ENCODE measurements at places on chromosomes 16 and 17. TPM values are rescaled to one million over a fixed set of nuclear protein-coding genes. Genes with fewer than 3 reads are reported as not detected.

GRCh38 chr17:64599187-64599676 lies 62.9 kb downstream of the SMURF2 start:
- DNase-seq: no peak

- no peak for DNase-seq
Measured at GRCh38 chr16:80607204-80607603, 66.4 kb downstream of the DYNLRB2 start.

GRCh38 chr17:77631307-77631706 lies 327.2 kb upstream of the TNRC6C start:
- DNase-seq: no peak

- no peak for DNase-seq
Measured at GRCh38 chr16:53651357-53651756, 52.3 kb downstream of the RPGRIP1L start.

OMG gene
- not detected for total RNA-seq

HS3ST2 gene
- 1.7 TPM for total RNA-seq

RPS15A gene
- 2,701 TPM for total RNA-seq

KCNAB3 gene
- total RNA-seq: 0.13 TPM
